ENCODE measurements at places on chromosomes 5 and 9.

- DNase-seq, result no peak
Observed at GRCh38 chr9:13555516-13555915, 276.0 kb upstream of the MPDZ start.

- DNase-seq, result no peak
Observed at GRCh38 chr5:134345996-134346395, 21.0 kb downstream of the CDKL3 start.

DNA sequence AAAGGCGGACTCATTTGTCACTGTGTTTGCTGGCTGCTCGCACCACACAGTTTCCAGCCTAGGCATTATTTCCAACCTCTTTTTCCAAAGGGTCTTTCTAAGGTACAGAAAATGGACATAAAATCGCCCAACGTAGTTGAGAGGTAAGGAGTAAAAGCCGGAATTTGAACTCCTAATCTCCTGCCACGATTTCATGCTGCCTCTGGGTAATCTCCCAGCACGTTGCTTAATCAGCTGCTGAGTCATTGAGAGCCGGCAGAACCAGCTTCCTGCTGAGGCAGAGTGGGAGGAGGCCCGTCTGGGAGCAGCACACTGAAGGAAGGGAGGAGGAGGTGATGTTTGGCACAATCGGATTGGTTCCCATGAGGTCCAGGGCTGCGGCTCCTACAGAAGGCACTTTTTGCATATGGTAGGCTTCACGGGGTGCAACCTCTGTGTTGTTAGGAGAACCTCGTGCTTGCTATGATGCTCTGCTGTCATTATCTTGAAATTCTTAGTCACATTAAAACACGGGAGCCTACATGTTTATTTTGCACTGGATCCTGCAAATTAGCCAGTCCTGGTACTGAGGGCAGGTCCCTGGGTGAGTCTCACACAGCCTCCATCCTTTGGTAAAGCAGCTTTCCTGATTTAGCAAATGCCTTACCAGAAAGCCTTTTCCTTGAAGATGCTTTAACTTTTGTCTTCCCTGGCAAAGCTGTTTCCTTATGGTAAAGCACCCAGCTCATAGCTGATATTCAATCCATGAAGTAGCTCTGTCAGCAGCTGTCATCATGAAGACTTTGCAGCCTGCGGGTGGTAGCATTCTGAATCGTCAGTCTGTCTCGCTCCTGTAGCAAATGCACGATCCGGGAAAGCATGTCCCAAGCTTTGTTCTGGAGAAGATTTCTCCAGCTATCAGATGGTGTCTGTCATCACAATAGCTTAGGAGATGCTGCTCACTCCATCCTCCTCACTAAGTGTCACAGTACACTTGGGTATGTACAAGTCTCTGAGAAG is 191.6 kb upstream of the MSX2 start:
- DNase-seq, result peak; percentile 86

- no peak for DNase-seq
Observed at GRCh38 chr9:111599955-111600343, 502 bp upstream of the PTGR1 start.

- no peak for DNase-seq
Observed at GRCh38 chr9:110923601-110924000, 114.7 kb downstream of the LPAR1 start.

All from SJCRH30 (cell line).